NCI-H1417 treated with DMSO at 0.1 percent for 48 hours (cell line): ENCODE measurements at places on chromosomes 1 and 21.
A peak's percentile ranks its signal among the peaks of the same experiment; 100 is the strongest.

GRCh38 chr1:224251741-224252146, 68.7 kb downstream of the DEGS1 start:
- no peak for DNase-seq

GRCh38 chr21:46255758-46256337, 27.3 kb upstream of the LSS start:
- DNase-seq, result no peak

- DNase-seq, result no peak
Observed at GRCh38 chr1:209884665-209885117, 53.3 kb upstream of the SYT14 start.

- DNase-seq, result no peak
Observed at GRCh38 chr1:206116873-206117150, 376 bp downstream of the AVPR1B start.

GRCh38 chr1:212158912-212159796, 123.6 kb downstream of the DTL start:
- no peak for DNase-seq

DNA sequence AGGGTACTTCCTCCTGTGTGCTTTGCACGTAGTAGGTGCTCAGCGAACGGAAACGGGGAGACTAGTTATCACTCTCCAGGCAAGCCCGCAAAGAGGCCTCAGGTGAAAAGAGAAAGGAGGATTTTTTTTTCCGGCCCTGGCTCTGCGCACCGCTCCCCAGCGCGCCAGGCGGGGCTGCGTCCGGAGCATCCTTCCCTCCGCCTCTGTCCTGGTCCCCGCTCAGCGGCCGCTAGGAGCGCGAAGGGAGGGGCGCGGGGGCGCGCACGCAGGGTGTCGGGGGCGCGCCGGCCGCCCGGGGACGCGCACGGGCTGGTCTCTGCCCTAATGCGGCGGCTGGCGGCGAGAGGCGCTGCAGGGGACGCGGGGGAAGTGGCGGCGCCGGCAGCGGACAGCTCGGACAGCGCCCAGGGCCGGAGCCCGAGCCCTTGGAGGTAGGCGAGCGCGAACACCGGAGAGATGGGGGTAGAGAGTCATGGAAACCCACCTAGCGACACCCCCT, 42.3 kb upstream of the NFASC start:
- DNase-seq, result no peak

DNA sequence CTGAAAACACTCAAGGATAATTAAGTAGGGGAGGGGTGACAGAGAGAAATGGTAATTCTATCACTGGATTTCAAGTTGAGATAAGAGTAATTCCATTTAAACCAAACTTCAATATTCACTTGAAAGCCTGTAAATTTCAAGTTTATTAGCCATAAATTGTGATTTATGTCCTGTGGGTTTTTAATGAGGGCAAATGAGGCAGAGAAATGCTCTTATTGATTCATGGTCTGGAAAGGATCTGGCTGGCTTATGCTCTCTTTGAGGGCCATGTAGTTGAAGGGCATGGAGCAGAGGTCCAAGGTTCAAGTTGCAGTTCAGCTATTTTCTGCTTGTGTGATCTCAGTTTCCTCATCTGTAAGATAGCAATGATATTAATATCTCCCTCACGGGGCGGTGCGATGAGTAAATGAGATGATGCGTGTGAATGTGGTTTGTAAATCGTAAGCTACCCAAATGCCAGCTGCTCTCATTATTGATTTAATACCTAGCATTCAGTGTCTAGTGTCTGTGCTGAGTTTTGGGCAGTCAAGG, 12.3 kb downstream of the OLFML3 start:
- no peak for DNase-seq

GRCh38 chr1:179369751-179370341, 4.1 kb downstream of the AXDND1 start:
- DNase-seq, result peak; percentile 17

GRCh38 chr21:44763050-44763378, 38.6 kb downstream of the UBE2G2 start:
- DNase-seq, result no peak

DNA sequence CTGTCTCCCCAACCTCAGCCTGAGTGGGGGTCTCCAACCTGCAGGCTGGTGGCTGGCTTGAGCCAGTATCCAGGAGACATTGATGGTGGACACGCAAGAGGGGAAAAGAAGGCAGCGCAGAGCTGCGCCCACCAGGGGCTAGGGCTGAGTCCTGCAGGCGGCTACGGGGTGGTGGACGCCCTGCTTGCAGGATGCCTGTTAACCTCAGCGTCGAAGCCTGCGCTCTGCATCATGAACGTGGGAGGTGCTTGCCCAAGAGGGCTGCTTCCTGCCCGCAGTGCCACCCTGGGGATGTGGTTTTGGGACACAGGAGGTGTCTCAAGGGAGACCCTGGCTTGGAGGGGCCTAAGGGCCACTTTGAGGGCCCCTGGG, 11.6 kb downstream of the CFAP410 start:
- no peak for DNase-seq

- DNase-seq, result no peak
Observed at GRCh38 chr1:42992054-42992571, 33.4 kb upstream of the SLC2A1 start.

DNA sequence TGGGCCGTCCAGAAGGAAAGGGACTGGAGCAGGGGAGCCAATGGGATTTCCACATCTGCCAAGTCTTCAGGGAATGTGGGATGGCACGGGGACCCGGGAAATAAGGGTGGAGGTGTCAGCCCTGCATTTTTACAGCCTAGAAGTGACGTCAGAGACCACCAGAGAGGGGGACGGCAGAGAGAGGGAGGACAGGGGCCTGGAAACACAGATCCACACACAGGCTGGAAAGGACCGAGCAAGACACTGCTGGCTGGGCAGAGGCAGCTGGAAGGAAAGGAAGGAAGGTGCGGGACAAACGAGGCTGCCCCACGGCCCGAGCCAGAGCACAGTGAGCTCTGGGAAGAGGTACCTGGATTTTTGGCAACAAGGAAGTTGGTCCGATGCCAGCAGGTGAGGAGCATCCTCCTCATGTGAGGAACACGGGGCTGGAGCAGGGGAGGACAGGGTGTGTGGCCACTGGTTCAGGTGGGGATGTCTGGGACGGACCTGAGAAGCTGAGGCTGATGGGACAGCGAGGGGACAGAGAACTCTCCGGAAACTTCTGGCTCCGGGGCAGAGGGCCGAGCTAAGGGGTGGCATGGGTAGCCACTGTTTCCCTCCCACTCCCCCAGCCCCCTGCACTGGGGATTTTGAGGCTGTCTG, 138.3 kb downstream of the PGBD5 start:
- no peak for DNase-seq

DNA sequence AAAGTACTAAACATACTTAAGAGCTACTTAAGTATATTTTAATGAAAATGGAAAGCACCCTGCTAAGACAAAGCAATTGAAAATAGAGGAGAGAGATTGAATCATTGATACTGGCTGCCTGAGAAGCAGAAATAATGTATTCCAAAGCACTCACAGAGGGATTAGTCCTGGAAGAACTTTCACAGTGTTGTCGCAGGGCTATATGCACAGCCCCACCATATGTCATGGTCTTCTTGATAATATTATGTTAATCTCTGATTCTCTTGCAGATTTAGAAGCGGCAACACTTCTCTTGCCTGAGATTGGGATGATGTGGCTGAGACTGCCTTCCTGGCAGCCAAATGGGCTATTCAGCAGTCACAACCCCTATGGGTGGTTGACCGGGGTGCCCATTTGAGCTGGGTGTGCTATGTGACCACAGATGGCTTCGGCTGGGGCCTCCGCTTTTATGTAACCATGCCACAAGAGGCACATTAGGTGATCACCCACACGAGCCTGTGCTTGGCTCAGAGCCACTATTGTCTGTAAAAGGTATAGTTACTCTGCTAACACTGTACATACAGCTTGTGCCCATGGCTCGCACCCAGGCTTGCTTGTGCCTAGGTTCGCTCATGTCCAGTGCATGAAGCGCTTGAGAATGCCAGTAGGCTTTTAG, 152.2 kb upstream of the SGIP1 start:
- DNase-seq, result no peak

- no peak for DNase-seq
Observed at GRCh38 chr1:67626861-67627235, 58.2 kb upstream of the GADD45A start.

- no peak for DNase-seq
Observed at GRCh38 chr1:15402809-15403450, 6.8 kb upstream of the EFHD2 start.
